Posterior vena cava (tissue), 2 donors: ENCODE measurements at places on chromosomes 11 and 22. TPM values are rescaled to one million over a fixed set of nuclear protein-coding genes. Genes with fewer than 3 reads are reported as not detected.

The C11orf98 gene
- 27.4 TPM for total RNA-seq

DNA sequence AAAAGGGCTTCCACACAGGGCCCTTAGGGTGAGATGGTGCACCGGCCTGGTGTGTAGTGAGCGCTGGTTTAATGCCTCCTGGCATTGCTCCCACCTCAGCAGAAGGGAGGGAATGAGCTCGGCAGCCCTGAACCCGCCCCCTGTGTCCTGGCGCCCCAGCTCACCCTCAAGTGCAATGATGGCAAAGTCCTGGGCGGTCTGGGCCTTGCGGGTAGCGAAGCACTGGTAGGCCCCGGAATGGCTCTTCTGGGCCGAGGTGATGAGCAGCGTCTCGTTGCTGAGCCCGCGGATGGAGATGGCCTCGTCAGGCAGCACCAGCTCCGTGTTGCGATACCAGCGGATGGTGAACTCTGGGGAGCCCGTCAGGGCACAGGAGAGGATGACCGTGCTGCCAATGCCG, 193.3 kb downstream of the CEP164 start:
- no peak for DNase-seq

DNA sequence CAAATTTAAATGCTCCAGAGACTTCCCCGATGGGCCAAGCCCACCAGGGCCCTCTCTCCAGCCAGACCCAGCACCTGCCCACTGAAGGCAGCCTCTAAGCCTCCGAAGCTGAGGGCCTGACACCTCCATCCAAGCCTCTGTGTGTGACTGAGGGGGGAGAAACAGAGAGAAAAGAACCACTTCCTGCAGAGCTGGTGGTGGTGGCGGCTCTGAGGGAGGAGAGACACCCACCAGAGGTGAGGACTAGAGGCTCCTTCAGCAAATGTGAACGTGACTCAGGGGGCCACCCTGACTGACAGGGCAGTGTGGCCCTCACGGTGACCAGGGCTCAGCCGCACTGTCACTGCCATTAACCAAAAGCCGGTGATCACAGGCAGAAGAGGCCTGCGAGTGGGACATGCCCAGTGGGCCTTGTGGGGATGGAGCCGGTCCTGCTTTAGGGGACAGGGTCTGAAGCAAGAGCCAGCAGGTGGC, 31.0 kb upstream of the CD5 start:
- DNase-seq: no peak

The OR8A1 gene
- total RNA-seq: not detected

The ARHGAP8 gene
- 1.4 TPM for total RNA-seq

- DNase-seq: no peak
Observed at GRCh38 chr22:49499433-49500075, 328.1 kb downstream of the BRD1 start.

DNA sequence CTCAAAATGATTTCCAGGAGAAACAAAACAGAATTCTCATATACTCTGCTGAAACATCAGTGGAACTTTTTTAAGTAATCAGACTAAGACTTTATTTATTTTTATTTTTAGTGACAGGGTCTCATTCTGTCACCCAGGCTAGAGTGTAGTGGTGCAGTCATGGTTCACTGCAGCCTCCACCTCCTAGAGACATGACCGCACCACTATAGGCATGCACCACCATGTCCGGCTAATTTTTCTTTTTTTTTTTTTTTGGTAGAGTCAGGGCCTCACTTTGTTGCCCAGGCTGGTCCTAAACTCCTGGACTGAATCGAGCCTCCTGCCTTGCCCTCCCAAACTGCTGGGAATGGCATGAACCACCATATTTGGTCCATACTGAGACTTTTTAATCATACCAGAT, 42.9 kb downstream of the PRDM10 start:
- no peak for DNase-seq

DNA sequence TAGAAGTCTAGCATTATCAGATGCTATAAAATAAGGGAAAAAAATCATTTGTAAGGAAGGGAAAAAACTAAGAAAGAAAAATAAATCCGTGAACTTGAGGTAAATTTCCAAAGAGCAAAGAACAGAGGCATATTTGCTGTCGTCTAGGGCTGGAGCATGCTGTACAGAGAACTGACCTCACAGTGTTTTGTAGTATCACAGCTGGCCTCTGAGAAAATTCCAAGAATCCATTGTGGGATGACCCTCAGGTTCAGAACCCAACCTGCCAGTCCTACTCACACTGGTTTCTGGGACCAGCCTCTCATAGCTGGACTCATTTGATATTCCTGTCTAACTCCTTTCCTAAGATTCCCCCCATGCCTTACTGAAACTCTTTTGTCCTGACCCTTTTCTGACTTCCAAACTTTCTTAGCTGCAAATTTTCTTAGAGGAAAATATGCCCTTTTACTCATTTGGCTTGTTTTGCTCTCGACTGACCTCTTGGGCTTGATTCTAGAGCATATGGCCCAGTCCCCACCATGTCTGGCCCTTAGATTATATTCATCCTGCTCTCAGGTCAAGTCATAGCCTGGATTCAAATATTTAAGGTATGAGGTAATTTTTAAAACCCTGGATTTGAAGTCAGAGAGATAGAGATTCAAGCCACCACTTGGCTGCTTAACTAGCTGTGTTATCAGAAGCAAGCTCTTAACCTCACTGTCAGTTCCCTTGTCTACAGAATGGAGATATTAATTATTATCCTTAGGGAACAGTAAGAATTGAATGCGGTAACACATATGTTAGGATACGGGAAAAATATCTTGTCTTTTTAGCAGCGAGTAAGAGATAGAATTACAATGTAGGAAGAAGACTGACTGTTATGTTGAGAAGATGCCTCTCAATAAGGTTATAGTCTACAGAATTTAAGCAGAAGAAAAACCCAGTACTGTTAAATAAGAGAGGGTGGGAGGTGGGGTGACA, 89.7 kb upstream of the KCNA4 start:
- DNase-seq: no peak

- DNase-seq: no peak
Observed at GRCh38 chr22:24083361-24083760, 72.3 kb downstream of the CABIN1 start.

GRCh38 chr22:26086359-26086758, 82.9 kb upstream of the SEZ6L start:
- DNase-seq: no peak

GRCh38 chr11:27213232-27213660, 149.8 kb downstream of the CCDC34 start:
- DNase-seq: no peak
